ENCODE measurements at places on chromosomes 5 and 9.

GRCh38 chr9:13806714-13807113 lies 507.2 kb downstream of the NFIB start:
- no peak for DNase-seq

DNA sequence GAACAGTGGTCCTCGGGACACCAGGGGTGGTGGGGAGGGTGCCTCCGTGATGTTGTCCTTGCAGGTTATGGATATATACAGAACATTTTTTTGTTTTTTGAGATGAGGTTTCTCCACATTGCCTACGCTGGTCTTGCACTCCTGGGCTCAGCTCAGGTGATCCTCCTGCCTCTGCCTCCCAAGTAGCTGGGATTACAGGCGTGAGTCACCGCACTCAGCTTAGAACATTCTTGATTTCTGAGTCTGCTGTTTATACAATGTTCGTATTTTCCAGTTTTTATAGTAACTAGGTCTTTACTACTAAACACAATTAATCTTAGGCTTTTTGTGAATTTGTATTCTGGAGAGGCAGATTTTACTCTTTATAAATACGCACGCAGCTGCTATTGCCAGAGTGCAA lies 6.0 kb downstream of the PMPCA start:
- no peak for DNase-seq

- no peak for DNase-seq
Observed at GRCh38 chr5:83340511-83340918, 131.0 kb upstream of the VCAN start.

DNA sequence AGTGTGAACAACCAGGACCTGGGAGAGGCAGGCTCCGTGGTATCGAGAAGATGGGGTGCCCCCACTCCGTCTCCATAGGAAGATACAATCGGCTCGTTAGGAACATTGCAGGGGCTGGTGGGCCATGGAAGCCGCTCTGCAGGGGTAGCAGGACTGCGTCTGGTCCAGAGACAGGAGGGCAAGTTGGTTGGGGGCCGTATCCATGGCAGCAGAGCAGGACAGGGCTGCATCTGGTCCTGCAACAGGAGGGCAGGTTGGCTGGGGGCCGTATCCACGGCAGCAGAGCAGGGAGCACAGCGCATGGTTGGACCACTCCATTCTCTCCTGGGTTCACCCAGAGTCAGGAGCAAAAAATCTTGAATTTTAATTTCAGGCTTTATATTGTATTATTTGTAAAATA lies 98.2 kb downstream of the ANKRD33B start:
- DNase-seq, result no peak

GRCh38 chr5:102794677-102795331 lies 39.7 kb downstream of the PAM start:
- DNase-seq, result no peak

- DNase-seq, result no peak
Observed at GRCh38 chr9:15146268-15146700, 160.7 kb downstream of the TTC39B start.

DNA sequence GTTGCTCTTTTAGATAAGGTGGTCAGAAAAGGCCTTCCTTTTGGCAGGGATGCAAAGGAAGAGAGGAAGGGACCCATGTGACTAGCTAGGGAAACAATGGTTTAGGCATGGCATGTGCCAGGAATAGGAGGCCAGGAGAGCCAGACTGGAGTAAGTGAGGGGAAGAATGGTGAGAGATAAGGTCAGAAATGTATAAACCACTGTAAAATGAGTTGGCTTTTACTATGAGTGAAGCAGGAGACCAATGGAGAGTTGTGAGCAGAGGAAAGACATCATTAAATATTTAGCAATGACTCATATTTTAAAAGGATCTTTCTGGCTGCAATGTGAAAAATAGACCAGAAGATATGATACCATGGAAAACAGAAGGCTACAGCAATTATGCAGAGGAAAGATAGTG lies 50.9 kb downstream of the AP3B1 start:
- DNase-seq, result no peak

GRCh38 chr9:35691757-35692301 lies 2.1 kb upstream of the TPM2 start:
- no peak for DNase-seq

DNA sequence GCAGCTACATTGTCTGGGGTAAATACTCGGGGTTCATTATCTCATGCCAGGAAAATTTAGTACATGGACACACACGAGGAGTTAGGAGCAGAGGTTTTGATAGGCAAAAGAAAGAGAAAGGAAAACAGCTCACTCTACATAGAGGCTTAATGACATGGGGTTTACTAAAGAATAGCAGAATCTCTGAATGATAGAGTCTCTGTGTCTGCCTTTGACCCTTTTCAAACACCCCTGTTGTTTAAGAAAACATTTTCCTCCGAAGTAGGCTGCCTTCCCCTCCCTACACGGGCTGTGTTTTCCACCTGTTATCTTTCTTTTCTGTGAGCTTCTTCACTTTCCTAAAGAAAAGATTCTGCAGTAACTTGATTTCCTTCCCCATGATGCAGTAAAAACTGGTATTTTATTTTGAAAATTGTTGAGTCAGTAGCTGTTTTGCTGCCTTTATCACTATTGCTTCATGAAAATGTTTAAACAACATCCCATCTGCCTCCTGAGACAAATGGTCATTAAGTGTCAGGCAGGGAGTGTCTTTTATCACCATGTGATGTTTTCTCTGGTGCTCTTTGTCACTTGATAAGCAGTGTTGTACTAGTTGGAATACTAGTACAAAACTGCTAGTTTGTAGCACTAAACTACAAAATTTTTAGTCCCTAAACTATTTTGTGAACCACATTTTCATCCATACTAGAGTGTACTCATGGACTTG lies 76.6 kb downstream of the PPIC start:
- no peak for DNase-seq

- DNase-seq, result peak; percentile 58
Observed at GRCh38 chr5:43192558-43193180, 644 bp downstream of the NIM1K start.

GRCh38 chr5:55624841-55625588 lies 87.1 kb downstream of the SLC38A9 start:
- DNase-seq, result peak; percentile 92

DNA sequence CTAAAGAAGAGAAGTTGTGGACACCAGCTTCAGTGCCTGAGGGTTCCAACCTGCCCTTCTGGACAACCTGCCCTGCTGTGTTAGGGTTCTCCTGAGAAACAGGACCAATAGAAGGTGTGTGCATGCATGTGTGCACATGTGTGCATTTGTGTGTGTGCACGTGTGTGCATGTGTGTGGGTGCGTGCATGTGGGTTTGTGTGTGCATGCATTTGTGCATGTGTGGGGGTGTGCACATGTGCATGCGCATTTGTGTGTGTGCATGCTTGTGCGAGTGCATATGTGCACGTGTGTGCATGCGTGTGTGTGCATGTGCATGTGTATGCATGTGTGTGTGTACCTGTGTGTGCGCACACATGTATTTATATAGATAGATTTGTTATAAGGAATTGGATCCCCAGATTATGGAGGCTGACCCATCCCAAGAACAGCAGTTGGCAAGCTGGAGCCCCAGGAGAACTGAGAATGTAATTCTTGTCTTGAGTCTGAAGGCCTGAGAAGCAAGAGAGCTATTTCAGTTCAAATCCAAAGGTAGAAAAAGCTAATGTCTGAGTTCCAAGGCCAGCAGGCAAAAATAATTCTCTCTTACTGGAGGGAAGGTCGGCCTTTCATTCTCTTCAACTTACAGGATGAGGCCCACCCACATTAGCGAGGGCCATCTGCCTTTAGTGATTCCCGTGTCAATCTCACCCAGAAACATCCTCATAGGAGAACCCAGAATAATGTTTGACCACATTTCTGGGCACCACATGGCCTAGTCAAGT lies 62.9 kb upstream of the SYNPO start:
- DNase-seq, result no peak

DNA sequence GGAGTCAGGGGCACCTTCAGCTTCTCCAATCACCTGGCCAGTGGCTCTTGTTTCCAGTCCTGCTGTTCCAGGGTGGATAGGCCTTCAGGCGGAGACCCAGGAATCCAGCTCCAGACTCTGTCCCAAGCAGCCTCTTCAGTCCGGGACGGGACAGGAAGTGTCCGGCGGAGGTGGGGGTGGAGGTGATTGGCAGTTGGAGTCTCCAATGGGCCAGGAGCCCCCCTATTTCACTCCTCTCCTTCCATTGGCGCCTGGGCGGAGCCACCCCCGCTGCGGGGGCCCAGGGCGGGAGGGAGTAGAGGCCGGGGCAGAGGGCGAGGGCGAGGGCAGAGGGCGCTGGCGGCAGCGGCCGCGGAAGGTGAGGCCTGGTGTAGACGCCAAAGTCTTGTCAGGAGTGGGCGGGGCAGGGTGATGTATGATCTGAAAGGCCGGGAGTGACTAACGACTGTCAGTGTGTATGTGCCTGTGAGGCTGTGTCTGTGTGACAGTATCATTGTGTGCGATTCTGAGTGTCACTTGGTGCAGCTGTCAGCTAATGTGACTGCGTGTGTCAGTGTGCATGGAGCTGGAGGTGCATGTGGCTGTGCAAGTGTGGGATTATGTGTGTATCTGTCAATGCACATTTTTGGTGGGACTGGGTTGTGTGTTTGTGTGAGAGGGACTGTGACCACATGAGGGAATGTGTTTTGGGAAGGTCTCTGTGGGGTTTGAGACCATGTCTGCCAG lies at the start of gene IL11RA:
Gene IL11RA, plus strand, starts transcription at position 310 of the 726 bp plus-strand sequence. CDS start 3,033 bp downstream, outside the sequence.
- peak; percentile 99 for DNase-seq

DNA sequence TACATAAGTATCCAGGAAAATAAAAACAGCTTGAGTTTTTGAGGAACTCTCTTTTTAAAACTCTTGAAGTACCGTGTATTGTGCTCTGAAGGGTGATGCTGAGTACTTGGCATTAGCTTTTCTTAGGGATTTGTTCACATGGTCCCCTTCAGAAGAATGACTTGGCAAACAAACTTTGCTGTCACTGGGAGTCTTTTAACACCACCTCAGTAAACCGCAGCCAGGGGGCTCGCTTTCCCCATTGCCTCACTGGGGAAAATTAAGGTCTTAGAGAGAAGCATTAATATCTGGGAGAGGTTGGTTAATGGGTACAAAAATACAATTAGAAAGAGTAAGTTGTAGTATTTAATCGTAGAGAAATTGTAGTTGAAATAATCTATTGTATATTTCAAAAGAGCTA lies 105.9 kb upstream of the DAP start:
- DNase-seq, result no peak

DNA sequence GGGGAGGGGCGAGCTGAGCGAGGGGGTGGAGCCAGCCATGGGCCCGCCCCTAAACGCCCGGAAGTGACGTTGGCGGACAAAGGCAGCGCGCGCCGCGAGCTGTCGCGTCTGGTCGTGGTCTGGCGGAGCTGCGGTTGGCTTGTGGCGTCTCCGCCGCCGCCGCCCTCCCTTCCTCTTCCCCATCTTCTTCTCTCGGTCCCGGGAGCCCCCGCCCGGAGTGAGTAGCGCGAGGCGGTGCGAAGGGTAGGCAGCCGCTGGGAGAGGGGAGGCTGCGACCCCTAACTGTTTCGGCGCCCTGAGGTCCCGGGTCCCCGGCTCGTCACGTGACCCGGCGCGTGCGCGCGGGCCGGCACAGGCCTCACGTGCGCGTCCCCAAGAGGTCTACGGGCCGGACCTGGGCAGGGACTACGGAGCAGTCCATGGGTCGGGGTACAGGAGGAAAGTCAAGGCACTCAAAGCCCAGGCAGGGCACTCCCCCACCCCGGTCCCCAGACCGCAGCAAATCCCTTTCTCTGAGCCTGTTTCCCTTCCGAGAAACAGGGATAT lies at the start of gene NTMT1:
Gene NTMT1, plus strand, starts transcription at position 85 of the 546 bp plus-strand sequence. CDS start 6,541 bp downstream, outside the sequence.
- DNase-seq, result peak; percentile 84

DNA sequence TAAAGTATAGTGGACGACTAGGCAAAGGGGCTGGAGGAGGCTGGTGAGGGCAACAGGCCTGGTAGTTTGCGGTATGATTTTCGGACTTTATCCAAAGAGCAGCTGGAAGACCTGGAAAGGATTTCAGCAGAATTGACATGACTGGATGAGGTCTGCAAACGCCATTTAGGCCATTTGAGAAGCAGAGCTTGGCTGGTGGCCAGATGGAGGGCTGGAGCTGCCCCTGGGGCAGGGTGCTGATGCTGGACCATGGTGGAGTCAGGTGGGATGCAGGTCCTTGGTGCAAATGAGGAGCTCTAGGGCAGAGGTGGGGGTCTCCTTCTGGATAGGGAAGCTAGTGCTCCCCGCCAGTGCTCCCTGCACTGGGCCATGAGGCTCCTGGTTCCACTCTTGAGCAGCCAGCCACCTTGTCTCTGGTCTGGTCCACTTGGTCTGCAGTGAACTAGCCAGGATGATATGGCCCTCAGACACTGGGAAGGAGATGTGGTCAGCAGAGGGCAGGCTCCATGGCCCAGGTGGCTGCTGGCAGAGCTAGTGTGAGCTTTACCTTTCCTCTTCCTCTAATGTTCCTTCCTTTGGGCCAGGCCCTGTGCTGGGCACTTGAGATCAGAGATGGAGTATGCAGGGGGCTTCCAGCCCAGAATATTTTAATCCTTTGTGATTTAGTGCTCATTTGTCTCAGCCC lies 31.4 kb downstream of the COL27A1 start:
- DNase-seq, result no peak

DNA sequence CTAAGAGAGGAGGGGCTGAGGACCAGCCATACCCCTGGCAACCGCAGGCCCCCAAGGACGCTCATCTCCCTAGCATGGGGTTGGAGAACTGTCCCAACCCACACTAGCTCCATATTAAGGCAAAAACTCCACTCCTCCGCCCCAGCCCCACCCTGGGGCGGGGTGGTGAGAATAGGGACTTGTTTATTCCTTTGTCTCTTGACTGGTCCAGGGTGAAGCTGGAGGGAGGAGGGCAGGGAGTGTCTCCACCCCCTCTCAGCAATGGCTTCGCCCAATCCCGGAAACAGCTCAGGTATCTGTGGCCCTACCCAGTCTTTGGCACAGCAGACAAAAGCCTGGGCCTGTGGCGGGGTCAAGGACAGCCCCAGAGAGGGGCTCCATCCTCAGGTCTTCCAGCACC lies 16.9 kb downstream of the PRRX2 start:
- no peak for DNase-seq

DNA sequence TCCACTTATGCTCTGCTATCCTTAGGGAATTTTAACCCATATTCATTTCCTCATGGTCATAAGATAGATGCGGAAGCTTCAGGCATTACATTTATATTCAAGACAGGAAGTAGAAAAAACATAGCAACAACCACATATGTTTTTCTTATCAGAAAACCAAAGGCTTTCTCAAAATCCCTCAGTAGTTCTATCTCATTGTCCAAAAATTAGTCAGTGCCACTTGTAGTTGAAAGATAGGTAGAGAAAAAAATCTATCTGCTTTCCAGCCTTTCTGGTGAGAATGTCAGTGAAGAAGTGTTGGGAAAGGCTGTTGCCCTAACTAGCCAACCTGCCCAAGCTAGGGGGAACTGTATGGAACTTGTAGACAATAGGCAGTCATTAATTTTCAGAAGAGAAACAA lies 23.5 kb upstream of the MOCS2 start:
- DNase-seq, result no peak

GRCh38 chr5:21665524-21665923 lies 1187.6 kb downstream of the CDH12 start:
- no peak for DNase-seq

Measured in islet precursor cell (in vitro differentiated cells).